WTC11 (cell line): ENCODE measurements at places on chromosomes 12 and 14. TPM values are rescaled to one million over a fixed set of nuclear protein-coding genes. Genes with fewer than 3 reads are reported as not detected.

DNA sequence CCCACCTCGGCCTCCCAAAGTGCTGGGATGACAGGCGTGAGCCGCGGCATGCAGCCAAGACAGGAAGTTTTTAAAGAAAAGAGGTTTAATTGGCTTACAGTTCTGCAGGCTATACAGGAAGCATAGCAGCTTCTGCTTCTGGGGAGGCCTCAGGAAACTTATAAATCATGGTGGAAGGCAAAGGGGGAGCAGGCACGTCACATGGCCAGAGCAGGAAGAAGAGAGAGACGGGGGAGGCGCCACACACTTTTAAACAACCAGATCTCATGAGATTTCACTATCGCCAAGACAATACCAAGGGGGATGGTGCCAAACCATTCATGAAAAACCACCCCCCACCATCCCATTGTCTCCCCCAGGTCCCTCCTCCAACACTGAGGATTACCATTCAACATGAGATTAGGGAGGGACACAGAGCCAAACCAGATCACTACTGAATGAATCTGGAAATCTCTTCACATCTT is 14.1 kb downstream of the CCDC63 start:
- no peak for DNase-seq
- 0 out of 2 replicates have a peak overlapping the region, but pooled peaks have one; percentile 19 for H3K27ac ChIP-seq
- no peak overlapping the region for H3K4me3 ChIP-seq
- no peaks in the 10 kb centered on the region for H3K36me3 ChIP-seq

DNA sequence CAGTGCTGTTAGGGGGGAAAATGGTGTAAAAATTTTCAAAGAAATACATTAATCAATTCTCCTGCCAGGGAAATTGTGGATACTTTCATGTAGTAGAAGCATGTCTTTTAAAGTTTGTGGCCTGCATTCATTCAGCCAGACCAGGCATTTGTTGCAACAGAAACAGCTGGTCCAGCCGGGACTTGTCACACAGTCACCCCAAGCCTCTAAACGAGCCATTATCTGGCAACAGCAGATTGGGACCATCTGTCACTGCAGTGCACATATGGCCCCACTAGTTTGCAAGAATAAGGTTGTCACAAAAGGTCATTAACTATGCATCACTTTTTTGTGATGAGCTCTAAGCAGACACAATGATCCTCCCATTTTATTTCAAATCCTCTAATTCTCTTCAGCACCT is 193.9 kb downstream of the PHLDA1 start:
- no peak overlapping the region for H3K27ac ChIP-seq
- peaks cover 3% of the 10 kb centered on the region for H3K4me1 ChIP-seq
- H3K27me3 ChIP-seq, result no peaks in the 10 kb centered on the region
- no peaks in the 10 kb centered on the region for H3K36me3 ChIP-seq
- no peak for DNase-seq

DNA sequence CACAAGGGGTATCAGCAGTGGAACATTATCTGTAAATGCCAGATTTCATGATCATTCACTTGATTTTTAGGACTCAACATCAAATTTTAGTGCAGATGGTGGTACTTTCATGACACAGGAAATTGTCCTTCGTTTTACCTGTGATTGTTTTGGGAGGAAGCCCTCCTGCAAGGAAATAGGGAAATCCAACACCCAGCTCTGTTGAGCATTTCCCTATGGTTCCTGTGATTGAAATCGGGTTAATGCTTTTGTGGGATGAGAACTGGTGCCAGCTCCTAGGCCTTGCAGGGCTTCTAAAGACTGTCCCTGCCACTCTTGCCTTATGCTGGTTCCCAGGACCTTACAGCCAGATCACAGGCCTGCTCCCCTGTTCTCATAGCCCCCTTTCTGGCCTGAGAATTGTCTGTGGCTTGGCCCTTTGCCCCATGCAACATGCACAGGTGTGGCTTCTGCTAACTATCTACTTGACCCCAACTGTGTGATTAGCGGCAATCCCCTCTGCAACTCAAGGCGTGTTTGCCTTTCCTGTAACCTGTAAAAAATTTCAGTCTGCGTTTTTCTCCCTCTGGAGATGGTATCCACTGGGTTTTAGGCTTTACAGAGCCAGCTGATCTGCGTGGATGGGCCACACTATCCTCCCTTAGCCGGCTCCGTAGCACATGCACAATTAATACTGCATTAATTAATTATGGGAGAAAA is 112.5 kb downstream of the ETV6 start:
- peak overlapping the region; percentile 20; the same call in 1 of the 2 replicates for H3K27ac ChIP-seq
- H3K27me3 ChIP-seq, result no peaks in the 10 kb centered on the region
- H3K36me3 ChIP-seq, result no peaks in the 10 kb centered on the region
- H3K4me3 ChIP-seq, result no peak overlapping the region
- no peak for DNase-seq
- peaks cover 55% of the 10 kb centered on the region for H3K4me1 ChIP-seq

GRCh38 chr12:119157528-119157927 is 21.2 kb upstream of the HSPB8 start:
- no peaks in the 10 kb centered on the region for H3K27me3 ChIP-seq
- no peak overlapping the region for H3K27ac ChIP-seq
- H3K4me1 ChIP-seq, result peaks cover 21% of the 10 kb centered on the region
- H3K36me3 ChIP-seq, result peaks cover 1% of the 10 kb centered on the region

DNA sequence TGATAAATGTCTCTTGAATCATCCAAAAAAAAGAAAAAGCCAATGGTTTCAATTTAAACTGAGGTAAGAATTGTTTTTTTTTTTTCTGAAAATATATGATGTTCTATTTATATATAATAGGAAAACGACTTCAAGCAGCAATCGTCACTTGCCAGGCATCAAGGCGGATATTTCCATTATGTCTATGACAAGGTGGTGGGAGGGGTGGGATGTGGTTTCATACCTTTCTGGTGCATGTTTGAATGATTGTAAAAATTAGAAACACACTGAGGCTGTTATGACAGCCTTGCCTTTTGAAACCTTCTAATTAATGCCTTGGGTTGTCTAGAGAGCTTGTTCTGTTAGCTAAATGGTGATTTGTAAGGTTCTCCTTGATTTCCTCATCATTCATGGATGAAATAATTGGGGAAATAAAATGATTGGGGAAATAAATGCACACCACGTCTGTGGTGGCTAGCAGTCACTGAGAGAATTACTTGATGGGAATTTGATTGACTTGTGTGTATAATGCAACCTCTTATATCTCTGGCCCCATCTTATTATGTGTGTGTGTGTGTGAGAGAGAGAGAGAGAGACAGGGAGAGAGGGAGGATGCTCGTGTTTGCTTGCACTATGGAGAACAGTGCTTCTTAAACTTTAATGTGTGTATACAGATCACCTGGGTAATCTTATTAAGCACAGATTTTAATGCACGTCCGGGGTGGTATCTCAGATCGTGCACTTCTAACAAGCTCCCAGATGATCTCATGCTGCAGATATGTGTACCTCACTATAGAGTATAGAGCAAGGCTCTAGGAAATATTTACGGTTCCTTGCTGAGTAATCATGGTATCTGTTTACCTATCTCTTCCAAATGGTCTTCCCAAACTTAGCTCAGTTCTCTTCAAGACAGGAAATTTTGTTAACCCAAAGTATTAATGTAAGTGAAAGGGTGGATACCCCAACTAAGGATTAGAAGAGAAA is 502.6 kb downstream of the DIO2 start:
- H3K4me3 ChIP-seq, result no peak overlapping the region
- no peak for DNase-seq
- no peaks in the 10 kb centered on the region; the same call in 1 of the 2 replicates for H3K4me1 ChIP-seq
- H3K27ac ChIP-seq, result no peak overlapping the region
- H3K36me3 ChIP-seq, result peaks cover 8% of the 10 kb centered on the region; the same call in 1 of the 2 replicates

- H3K27me3 ChIP-seq, result no peaks in the 10 kb centered on the region
- DNase-seq, result no peak
- no peaks in the 10 kb centered on the region for H3K36me3 ChIP-seq
- H3K4me1 ChIP-seq, result peaks cover 21% of the 10 kb centered on the region
- peak overlapping the region; percentile 18; the same call in 1 of the 2 replicates for H3K27ac ChIP-seq
- H3K4me3 ChIP-seq, result no peak overlapping the region
Measured at GRCh38 chr12:50546441-50547318, 41.9 kb downstream of the DIP2B start.

- H3K4me1 ChIP-seq, result peaks cover 16% of the 10 kb centered on the region
- DNase-seq, result no peak
- H3K4me3 ChIP-seq, result no peak overlapping the region
- H3K27me3 ChIP-seq, result no peaks in the 10 kb centered on the region
Measured at GRCh38 chr12:29750131-29750927, 33.4 kb downstream of the TMTC1 start.

The KRT78 gene
- not detected in 3 replicates for total RNA-seq

The GLIPR1L1 gene
- total RNA-seq, result 0.69 TPM in 1 of 3 replicates, not detected in the others
